ENCODE measurements at places on chromosomes 12 and 14.
A peak's percentile ranks its signal among the peaks of the same experiment; 100 is the strongest.

- DNase-seq: no peak
Measured at GRCh38 chr12:131196220-131196619, 242.5 kb downstream of the ADGRD1 start.

DNA sequence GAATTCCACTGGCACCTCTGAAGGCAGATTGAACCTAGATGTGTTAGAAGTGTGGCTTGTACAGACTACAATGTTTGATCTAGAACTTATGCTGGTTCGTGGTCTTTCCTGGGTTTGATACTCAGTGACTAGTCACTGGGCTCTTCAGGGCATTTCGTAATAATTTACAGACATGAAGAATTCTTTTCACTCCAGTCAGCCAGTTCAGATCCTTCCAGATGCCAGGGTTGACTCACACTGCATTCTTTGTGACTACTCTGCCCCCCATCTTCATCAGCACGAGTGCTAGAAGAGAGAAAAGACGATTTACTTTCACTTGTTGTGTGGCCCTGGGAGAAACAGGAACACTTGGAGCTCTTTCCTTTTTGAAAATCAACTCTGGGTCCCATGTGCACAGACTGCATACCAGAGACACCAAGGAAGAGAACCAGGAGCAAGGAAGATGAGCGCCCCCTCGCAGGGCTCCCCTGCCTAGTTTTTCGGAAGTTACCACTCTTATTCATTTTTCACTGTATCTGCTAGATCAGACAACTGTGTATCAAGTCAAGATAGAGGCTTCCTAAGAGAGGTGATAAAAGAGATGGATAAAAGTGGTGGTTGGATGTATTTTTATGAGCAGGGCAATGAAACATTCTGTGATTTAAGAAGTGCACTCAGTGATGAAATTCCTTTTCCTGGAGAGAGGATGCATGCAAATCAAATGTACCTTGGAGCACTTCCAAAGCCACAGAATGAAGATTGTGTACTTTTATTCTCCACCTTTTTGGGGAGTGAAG, 33.5 kb upstream of the EVL start:
- peak; percentile 30 for DNase-seq

DNA sequence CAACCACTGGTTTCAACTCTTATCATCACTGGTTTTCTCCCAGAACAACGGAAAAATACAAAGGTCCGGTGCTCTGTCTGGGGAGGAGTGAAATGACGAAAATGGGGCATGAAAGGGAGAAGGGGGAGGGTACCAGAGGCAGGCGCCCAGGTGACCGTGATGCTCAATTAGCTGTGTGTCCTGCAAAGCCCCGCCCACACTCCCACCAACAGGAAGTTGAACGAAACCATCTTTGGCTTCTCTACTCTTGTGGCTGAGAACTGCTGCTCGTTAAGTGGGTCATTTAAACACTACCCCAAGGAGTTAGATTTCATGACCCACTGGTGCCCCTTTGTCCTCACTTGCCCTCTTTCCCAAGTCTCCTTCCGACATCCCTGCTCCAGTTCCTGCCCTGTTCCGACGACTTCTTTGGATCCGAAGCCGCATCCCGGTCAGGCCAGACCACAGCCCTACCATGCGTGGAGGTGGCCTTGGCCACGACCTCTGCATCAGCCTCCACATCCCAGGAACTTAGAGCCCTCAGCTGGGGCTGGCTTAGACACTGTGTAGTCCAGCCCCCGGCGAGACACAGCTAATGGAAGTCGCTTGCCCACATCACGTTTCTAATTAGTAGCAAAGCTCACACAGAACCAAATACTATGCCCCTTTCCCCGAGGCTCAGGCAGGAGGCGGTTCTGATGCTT, 11.4 kb upstream of the LRTM2 start:
- no peak for DNase-seq

GRCh38 chr14:68238976-68239375, 419.4 kb downstream of the RAD51B start:
- no peak for DNase-seq

- DNase-seq: no peak
Measured at GRCh38 chr14:61701946-61702345, 6.6 kb downstream of the HIF1A start.

GRCh38 chr14:100826391-100827100, 628 bp downstream of the MEG3 start:
- no peak for DNase-seq

DNA sequence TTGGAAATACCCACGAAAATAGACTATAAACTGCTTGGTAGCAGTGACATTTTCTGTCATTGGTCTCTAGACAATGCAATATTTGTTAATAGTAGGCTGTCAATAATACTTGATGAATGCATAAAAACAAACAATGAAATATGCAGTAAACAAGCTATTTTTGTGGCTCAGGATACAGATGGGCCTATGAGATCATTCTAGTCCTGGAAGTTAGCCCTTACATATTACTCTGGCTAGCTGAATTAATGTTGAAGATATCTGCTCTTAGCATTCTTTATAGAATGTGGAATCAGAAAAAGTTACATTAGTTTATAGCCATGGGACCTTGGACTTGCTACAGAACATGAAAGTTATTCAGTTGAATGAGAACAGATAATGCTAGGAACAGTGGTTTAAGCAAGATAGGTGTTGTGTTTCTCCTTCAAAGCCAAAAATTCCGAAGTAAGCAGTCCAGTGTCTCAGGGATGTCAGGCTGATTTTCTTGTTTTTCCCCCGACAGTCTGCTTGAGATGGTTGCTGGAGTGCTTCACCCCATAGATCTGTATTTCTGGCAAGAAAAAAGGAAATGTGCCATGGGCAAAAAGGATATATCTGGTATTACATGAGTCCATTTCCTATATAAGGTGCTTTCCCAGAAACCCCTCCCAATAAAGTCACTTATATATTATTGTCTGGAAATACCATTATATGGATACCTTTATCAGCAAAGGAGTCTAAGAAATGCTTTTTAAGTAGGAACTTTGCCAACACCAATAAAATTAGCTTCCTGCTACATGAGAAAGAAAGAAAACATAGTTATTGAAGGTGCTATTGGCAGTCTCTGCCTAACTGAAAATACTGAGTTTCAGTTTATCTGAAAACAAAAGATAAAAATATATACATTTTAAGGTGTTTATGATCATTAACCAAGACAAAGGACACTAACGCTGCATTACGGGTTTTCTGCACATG, 619.4 kb upstream of the ATP2B1 start:
- DNase-seq: no peak

DNA sequence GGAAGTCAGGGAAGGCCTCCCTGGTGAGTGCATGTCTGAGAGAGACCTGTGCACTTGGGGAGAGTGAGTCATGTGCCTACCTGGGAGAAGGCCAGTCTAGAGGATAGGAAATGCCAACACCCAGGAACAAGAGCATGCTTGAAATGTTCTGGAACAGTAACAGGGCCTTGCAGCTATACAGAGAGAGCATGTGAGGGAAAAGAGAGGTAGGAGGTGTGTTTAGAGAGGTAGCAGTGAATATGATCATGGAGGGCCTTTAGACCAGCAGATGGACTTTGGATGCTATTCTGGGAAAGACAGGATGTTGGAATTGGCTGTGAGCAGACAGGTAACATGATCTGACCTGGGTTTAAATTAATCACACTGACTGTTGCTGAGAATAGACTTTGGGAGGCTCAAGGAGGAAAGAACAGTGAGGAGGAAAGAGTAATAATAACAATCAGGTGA, 1143.6 kb downstream of the FLRT2 start:
- DNase-seq: no peak

DNA sequence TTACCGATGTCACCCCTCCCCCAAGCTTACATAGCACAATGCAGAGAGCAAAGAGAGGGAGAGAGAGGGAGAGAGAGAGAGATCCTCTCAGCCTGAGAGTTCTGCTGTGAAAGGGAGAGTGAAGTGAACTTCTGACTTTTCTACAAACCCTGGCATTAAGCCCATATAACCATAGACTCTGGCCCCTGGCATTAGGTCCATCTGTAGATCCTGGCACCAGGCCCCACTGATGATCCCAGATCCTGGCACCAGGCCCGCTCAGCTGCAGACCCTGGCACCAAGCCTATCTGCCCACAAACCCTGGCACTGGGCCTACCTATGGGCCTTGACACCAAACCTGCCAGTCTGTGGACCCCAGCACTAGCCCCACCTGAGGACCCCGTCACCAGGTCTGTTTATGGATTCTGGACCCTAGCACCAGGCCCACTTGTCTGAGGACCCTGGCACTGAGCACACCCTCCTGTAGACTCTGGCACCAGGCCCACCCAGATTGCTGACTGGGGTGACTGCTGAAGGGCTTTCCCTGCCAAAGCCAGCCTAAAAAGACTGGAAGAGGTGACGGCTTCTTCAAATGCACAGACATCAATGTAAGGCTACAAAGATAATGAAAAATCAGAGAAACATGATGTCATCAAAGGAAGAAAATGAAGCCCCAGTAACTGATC, 14.5 kb upstream of the KRT83 start:
- DNase-seq: no peak

DNA sequence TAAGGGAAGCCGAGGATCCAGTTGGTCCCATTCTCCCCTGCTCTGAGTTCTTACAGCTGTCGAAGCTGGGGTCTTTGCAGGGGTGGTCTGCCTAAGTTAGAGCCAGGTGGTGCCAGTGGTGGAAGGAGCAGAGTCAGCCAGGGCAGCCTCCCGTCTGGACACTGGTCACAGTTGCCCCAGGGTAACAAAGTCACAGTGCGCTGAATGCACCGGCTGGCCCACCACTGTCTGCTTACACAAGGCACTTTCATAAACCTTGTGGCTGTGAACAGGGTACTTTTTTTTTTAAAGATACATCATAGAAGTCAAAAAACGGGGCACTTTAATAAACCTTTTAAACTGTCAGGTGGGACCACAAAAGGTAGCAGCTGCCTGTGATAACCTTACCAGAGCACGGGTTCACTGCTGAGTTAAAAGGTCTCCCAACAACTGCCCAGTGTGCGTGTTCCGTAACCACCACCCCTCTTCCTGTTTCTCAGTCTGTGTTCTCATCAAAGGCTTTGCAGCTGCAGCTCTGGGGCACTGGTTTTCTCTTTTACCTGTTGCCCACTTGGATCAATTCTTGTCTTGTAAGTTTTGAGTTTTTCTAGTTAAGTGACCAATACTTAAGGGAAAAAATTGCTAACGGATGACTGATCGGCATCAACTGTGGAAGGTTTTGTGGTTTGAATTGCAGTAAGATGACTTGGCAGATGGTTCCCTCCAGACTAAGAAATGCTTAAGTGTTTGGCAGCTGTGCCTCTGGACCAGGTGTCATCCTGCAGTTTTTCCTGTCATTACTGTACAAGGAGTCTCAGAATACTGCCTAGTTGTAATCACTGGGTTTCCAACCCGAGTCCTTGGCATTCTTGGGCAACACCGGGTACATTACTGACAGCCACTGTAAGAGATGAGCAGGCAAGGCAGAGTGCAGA, 55.9 kb downstream of the DYNC1H1 start:
- DNase-seq: no peak

DNA sequence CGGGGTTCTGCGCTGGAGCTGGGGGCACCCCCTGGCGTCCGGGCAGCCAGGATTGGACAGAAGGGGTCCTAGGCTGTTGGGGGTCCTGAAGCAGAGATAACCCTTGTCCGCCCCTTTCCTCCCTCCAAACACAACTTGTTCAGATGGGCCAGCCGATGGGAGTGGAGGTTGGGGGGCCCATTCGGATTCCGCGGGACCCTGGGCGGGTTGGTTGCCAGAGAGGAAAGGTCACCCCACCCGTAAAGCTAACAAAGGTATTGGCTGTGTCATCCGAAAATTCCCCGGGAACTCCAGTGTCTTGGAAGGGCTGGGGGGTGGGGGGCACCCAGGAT, 1.3 kb downstream of the FAM222A start:
- DNase-seq: no peak

- DNase-seq: no peak
Measured at GRCh38 chr14:105529569-105530284, 3.3 kb downstream of the TMEM121 start.

- DNase-seq: no peak
Measured at GRCh38 chr12:26187014-26187798, 8.2 kb upstream of the SSPN start.

DNA sequence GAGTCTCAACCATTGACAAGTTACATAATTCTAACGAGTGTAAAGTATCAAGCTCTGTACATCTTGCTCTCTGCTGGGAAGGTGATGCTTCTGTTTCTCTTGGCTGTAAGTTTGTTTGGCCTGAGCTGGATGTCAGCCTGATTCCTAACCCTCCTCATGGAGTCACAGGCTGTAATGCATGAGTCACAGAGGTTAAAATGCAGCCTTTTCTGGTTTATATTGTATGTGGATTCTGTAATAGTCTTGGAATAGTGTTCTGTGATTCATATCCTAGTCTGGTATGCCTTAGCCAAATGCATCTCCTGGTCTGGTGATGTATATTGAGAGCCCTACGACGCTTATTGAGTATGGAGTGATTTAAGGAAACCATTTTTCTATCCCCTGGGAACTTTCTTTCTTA, 104.5 kb upstream of the FRMD6 start:
- DNase-seq: no peak

GRCh38 chr12:63400718-63401117, 249.7 kb upstream of the AVPR1A start:
- no peak for DNase-seq

DNA sequence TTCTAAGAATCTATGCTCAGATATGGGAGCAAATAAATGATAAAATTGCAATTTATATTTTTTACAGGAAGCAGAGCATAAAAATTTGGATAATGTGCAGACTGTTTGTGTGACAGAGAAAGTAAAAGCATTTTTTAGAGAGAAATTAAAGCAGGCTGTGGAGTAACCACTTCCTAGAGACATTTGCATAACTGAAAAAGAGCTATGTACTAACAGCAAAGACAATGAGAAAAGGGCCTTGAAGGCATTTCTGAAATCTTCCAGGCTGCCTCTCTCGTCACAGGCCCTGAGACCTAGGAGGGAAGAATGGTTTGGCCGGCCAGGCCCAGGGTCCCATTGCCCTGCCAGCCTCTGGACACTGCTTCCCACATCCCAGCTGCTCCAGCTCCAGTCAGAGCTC, 247.2 kb downstream of the ALX1 start:
- DNase-seq: no peak
